ENCODE measurements at places on chromosomes 6 and 20.

DNA sequence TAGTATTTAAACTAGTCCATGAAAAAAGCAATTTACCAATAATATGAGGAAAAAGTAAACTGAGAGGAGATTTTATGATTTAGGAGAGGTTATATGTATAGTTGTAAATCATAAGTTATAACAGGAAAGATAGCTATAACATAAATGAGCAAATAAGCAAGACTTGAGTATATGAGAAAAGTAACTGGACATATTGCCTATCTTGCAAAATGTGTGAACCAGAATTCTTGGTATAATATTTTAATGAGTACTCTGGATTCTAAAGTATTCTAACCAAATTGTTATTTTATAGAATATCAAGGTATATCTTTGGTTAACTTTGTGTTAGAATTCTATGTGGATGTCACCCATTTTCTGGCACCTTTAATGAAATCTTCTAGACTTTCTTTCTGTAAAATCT is 124.6 kb downstream of the PHF3 start:
- no peak for DNase-seq

- no peak for DNase-seq
These were observed 168.7 kb downstream of the BTBD3 start for GRCh38 chr20:12086359-12086758.

- no peak for DNase-seq
These were observed 48.4 kb downstream of the CPXM1 start for GRCh38 chr20:2751878-2752566.

GRCh38 chr6:136549300-136550044 is 750 bp downstream of the MAP7 start:
- DNase-seq, result no peak

DNA sequence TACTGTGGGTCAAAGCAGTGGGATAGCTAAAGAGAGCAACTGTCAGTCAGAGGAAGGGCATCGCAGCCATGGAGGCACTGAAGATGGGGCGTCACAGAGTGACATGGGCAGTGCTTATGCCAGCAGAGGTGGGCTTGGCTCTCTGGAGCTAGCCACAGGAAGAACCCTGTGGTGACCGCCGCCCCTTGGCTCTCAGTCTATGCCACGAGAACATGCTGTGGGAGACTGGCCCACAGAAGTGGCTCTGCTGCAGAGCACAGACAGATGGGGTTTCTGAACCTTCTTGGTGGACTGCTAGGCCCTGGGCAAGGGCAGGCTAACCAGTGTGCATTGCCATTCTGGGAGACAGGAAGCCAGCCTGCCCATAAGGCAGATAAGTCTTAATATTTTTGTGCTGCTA is 290.0 kb upstream of the SUPT3H start:
- DNase-seq, result no peak
